Left cardiac atrium (tissue), 4 donors: ENCODE measurements at places on chromosomes 13 and 19. TPM values are rescaled to one million over a fixed set of nuclear protein-coding genes. Genes with fewer than 3 reads are reported as not detected.

KIR3DL1 gene
- total RNA-seq = not detected

HPN gene
- 5.6 TPM for total RNA-seq

SERTAD3 gene
- 41.2 TPM for total RNA-seq

ZNF626 gene
- total RNA-seq = 7.6 TPM

DNA sequence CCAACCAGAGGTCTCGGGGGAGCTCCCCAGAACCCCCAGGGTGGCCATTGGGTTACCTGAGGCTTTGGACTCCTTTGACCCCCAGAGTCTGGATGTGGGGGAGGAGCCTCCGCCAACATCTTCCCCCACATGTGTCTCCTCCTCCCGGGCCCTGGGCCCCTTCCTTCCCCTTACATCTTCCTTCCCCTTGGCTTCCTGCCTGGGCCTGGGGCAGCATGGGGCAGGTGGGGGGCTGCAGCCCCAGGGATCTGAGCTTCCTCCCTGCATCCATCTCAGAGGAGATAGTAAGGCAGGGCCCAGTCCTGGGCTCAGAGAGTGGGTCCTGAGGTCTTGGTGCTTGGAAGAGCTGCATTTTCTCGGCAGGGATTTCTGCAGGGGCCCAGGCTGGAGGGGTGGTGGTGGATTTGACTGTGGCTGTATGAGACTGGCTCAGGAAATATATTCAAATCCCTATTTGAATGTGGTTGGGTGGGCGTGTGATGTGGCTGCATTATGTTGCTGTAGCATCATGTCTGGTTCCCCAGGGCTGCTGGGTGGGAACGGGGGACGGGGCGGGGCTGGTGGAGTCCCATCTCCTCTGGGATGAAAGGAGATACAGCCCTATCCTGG lies 919 bp downstream of the VAV1 start:
- DNase-seq = peak; percentile 50

GRCh38 chr19:38726761-38727301 lies 17.4 kb downstream of the CAPN12 start:
- DNase-seq = no peak

DNA sequence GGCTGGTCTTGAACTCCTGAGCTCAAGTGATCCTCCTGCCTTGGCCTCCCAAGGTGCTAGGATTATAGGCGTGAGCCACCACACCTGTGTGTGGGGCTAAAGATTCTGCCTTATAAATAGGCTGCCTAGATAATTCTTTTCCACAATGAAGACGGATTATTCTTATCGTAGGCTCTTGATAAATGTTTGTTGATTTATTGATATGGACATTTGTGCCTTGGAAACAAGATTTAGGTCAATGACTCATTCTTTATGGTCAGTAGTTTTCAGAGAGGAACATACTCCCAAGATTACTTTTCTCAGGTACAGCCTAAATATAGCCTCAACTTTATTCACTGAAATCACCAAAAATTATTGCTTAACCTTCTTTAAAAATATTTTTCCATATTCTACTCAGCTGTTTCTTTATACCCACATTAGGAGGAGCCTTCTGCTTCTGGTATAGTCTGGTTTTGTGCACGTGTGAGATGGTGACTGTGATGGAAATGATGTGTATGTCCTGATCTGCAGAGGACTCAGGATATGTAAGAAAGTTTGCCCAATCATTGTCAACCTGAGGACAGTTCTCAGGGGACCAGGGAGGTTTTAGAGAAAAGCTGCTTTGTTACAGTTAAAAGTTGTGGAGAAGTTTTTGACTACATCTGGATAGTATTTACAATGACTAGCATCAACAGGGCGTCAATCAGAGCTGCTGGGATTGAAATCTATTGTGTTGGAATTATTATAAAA lies 208.9 kb downstream of the DNAJC15 start:
- no peak for DNase-seq

DNA sequence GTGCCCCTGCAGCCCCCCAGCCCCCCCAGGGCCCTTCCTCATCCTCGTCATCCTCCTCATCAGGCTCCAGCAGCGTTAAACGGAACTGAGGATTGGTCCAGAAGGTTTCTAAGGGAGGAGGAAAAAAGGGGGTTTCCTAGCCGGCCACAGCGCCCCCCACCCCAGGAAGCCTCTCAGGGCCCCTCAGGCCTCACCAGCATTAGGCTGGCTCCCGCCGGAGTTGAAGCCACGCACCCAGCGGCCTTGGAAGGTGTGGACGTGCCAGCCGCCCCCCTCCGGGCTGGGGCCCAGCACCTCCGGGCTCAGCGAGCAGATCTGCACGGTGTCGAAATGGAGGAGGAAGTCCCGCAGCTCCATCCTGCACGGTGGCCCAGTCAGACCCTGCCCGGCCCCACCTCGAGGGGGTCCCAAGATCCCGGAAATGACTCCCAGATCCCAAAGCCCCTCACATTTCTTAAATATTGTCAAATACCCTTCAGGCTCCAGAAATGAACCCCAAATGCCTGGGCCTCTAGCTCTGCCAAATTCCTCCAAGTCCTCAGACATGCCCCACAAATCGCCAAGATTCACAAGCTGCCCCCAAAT lies 6.9 kb downstream of the CAPN12 start:
- no peak for DNase-seq

GRCh38 chr19:11792942-11793341 lies 5.4 kb upstream of the ZNF491 start:
- no peak for DNase-seq
